Activated T-cell treated with anti-CD3 and anti-CD28 coated beads, Interleukin-2, amount 50 U/mL, for 4 hours (primary cell): ENCODE measurements at places on chromosomes 2 and 18.

DNA sequence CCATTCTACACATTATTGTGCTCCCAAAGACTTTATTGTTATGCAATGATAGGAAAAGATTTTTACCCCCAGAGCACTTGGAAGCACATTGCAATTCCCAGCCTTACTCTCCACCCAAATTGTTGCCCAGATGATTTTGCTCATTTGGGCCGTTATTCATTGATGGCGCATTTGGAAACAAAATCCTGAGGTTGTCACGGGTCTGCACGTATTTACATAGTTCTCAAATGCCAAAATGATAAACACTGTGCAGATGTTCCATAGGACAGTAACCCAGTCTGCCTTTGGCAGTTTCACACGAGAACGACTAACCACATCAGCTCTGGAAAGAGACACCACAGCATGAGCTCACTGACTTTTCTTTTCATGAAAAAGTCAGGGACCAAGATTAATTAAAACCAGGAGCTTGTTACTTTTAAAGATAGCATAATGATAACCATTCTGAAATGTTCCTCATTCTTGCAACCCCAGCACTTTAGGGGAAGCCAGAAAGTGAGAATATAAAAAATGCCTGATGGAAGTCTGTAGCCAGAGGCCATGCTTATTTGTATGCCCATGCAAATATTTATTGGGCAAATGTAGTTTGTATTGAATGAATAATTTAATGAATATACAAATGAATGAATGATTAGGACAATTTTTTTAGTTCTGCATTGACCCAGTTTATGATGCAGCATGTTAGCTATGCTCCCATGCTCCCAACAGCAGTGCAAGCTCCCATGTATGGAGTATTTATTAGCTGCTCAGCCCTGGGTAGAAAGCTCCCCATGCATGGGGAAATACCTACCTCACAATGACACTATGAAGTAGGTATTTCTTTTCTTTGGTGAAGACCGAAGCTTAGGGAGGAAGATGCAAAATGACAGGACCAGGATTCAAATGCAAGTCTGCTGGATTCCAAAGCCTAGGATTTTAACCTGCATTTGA is 84.6 kb downstream of the MAIP1 start:
- no peak for DNase-seq

GRCh38 chr2:73762571-73762970 is 17.3 kb downstream of the DUSP11 start:
- DNase-seq: no peak

DNA sequence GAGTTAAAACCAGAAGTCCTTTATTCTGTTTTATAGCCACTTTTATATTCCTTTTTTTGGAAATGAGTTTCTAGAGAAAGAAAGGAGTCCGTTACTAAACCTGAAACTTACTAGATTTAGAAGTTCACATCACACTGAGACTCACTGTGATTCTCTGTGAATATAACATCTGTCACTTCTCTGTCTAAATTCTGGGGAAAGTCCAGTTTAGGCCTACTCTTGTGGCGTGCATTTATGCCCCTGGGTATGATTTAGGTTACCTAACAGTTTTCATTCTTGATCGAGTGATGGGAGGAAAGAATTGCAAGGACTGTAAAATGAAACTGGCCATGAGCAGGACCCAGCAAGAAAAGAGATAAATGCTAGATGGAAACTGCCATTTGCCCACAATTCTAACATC is 449.6 kb downstream of the SPAG16 start:
- no peak for DNase-seq

DNA sequence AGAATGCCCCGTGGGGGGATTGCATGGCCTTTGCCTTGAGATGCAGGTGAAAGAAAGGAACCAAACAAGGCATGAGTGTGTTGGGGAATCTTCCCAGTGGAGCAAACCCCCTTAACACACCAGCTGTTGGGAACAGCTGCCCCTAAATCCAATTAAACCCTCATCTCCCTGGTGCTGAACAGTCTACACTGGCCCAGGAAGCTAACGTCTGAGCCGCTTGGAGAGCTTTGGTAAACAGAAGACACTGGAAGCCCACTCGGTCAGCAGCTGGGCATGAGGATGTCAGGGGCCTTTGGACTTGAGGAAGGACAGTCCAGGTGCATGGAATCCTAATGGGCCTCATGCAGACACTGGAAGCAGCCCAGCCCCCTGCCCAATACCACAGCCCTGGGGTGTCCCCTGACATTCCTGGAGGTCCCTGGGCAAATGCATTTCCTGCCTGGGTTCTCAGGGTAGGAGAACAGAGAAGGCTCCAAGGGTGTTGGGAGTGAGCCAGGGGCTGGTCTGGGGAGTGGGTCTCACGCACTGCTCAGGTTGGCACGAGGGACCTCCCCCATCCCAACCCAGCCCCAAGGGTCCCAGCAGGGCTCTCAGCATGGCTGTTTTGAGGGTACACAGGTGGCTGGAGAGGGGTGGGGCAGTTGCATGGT is 37.7 kb downstream of the GBX2 start:
- no peak for DNase-seq

DNA sequence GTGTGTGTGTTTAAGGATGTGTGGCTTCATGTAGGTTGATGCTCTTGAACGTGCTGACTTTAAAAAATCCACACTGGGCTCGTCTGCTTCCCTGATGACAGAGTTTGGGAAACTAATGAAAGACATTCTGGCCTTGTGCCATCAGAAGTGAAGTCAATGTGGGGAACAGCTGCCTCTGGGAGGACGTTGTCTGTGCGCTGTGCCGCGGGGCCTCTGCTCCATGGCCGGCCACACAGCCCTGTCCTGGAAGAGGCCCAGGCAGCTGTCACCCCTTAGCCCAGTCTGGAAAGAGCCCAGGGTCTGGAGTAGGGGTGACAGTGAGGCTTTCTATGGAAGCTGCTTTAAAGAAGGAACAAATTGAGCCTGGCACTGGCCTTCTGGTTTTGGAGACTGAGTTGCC is 155.8 kb downstream of the SH3RF3 start:
- DNase-seq: no peak

GRCh38 chr2:195533771-195534642 is 123.0 kb upstream of the SLC39A10 start:
- peak; percentile 69 for DNase-seq

DNA sequence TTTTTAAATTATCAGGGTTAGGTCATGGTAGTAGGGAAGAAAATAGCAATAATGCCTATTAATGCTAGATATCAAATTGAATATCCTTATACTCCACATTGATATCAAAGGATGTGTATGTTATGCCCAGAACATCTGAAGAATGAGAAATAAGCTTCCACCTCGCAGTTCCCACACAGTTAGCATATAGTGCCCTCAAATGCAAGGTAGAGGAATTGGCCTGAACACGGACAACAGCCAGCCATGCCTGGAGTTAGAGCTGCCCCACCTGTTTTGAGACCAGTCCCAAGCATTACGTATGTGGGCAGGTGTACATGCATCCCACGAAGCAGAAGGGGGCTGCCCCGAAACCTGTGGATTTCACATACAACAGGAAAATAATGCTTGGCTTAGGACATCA is 79.6 kb downstream of the SUMO1 start:
- DNase-seq: no peak

GRCh38 chr18:77109648-77110019 is 22.9 kb downstream of the MBP start:
- no peak for DNase-seq

GRCh38 chr2:2028041-2028440 is 283.7 kb upstream of the PXDN start:
- DNase-seq: no peak

- DNase-seq: no peak
These were observed 55.7 kb downstream of the ATAD2B start for GRCh38 chr2:23871206-23871605.
